Activated T-helper 1 cell treated with anti-CD3 and anti-CD28 coated beads, Interleukin-12 subunit alpha, Interleukin-12 subunit beta, Interleukin-2, Interleukin-4 antibody, amounts not matched to agents 30 ng/mL and 10 ng/mL and 1 ng/mL, durations not matched to agents 14 hours and 24 hours and 36 hours (primary cell): ENCODE measurements at places on chromosomes 2 and 18. TPM values are rescaled to one million over a fixed set of nuclear protein-coding genes. Genes with fewer than 3 reads are reported as not detected.

Gene TSPYL6
- total RNA-seq = not detected in 2 replicates

Gene PPP1R1C
- not detected in 2 replicates for total RNA-seq

Gene LAMA3
- total RNA-seq = not detected in 2 replicates

Gene FNDC4
- 0.10 TPM in 1 of 2 replicates, not detected in the other for total RNA-seq

Gene ITM2C
- total RNA-seq = 4.2 and 5.2 TPM in 2 replicates

Gene REG3A
- total RNA-seq = not detected in 2 replicates

Gene TAF4B
- total RNA-seq = 16.1 and 17.0 TPM in 2 replicates
